ENCODE measurements at places on chromosomes 5 and 9.

GRCh38 chr9:135226369-135227050 is 139.0 kb downstream of the OLFM1 start:
- no peak for DNase-seq

GRCh38 chr9:86281593-86282076 is 703 bp downstream of the ISCA1 start:
- peak; percentile 11 for DNase-seq

DNA sequence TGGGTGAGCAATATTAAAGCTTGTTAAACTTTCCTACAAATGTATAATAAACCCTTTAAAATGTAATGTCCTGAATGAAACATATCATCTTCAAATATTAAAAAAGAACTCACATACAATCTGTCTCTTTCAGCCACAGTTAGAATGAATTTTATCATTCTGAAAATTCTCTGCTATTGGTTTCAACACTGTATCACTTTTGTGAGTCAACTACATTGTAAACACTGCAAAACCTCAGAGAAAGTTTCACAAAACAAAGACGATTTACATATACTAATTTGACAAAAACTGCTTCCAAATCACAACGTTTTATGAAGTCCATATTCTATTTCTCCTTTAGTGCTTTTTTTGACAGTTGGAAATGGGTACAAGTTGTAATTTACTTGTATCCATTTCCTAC is 1032.0 kb upstream of the DMAC1 start:
- no peak for DNase-seq

- no peak for DNase-seq
Observed at GRCh38 chr5:8954801-8955200, 591.1 kb downstream of the SEMA5A start.

DNA sequence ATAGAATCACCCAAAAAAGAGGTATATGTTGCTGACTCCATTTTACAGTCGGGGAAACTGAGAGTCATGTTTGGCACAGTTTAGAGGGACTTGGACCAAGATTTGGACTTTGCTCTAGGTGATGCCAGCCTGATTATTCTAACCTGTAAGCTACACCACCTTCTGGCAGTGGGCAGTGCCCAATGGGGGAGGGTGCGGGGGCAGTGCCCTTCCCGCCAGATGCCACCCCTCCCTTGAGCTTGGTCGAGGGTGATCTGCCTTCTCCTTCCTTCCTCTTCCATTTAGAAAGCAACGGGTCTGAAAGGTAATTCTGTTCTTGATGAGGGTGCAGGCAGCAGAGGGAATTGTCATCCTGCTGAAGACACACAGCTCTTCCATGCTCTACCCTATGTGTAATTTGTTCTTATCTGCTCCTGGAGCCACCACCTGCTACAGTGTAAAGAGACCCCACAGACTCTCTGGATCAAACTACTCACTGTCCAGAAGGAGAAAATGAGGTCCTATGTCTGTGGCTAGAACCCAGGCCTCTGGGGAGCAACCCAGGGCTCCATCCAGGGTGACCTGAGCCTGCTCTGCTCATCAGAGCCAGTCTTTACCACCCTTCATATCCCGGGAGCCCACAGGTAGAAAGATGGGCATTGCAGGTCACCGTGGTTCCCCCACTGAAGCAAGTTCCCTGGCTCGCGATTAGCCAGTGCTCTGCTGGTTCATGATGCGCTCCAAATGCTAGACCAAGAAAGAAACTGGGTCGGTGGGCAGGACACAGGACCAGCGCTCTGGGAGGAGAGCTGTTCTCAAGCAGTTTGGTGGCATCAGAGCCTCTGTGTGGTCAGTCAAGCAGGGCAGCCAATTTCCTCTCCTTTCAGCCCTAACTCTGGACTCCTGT is 156.2 kb downstream of the RGS3 start:
- DNase-seq = no peak

Measured in foreskin keratinocyte (primary cell).